ENCODE measurements at places on chromosomes 11 and 22.

- H3K4me3 ChIP-seq, result no peak overlapping the region
- no peak overlapping the region for H3K27ac ChIP-seq
- H3K36me3 ChIP-seq, result no peaks in the 10 kb centered on the region
- peak; percentile 51 for DNase-seq
- H3K27me3 ChIP-seq, result no peaks in the 10 kb centered on the region
- no peaks in the 10 kb centered on the region for H3K4me1 ChIP-seq
These were observed 86.8 kb downstream of the BMAL1 start for GRCh38 chr11:13364388-13364787.

DNA sequence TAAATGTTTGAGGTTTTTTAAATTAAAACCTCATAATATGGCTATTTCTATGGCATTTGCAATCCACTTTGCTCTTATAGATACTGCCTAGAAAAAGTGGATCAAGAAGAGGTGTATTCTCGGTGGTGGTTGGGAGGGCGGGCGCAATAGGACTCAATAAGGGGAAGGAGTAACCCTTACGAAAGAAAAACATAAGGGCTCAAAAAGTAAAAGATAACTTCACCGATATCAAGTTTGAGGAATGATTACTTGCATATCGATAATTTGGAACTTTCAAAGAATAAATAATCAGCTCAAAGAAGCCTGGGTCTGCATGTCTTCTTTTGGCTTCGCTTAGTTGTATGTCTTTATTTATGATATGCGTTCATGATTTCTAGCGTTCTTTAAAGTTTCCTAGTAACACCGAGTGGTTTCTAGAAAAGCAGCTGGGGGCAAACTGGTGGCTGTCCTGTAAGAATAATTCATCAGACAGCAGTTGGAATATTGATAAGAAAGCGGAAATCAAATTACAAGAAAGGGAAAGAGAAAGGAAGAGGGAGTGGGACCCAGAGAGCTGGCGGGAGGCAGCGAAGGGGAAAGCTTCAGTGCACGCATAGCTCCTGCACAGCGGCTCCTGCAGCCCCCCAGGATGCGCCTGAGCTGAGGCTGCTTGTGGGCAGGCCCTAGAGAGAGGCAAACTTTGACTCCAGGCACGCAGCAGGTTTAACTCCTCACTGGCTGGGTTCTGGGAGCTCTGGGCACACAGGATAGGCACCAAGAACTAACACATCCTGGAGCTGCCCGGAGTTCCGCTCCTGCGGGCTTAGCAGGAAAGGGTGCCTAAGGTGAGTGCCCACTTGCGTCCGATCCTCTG, 9.1 kb upstream of the FLI1 start:
- DNase-seq, result no peak
- H3K4me1 ChIP-seq, result no peaks in the 10 kb centered on the region
- no peak overlapping the region for H3K27ac ChIP-seq
- no peaks in the 10 kb centered on the region for H3K36me3 ChIP-seq
- peaks cover 94% of the 10 kb centered on the region for H3K27me3 ChIP-seq
- H3K4me3 ChIP-seq, result no peak overlapping the region

DNA sequence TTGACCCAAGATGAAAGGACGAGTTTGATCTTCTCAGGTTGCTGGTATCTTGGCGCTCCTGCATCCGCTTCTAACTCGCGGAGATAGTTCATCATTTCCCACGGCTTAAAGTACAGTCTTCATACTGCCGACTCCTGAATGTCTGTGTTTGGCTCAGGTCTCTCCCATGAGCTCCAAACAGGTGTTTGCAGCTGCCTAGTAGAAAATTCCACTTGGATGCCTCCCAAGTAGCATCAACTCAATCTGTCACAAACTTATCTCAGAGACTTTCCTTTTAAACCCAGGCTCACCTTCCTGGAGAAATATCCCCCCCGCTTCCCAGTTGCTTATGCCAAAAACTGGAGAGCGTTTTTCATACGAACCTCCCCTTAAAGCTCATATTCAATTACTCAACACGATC, 986.5 kb downstream of the TBC1D22A start:
- no peak overlapping the region for H3K4me3 ChIP-seq
- H3K36me3 ChIP-seq, result no peaks in the 10 kb centered on the region
- no peak overlapping the region for H3K27ac ChIP-seq
- H3K4me1 ChIP-seq, result no peaks in the 10 kb centered on the region

GRCh38 chr11:62850911-62851806, 11.8 kb upstream of the WDR74 start:
- H3K36me3 ChIP-seq, result peaks cover 42% of the 10 kb centered on the region
- peak overlapping the region; percentile 9 for H3K27ac ChIP-seq
- no peaks in the 10 kb centered on the region for H3K27me3 ChIP-seq
- H3K4me3 ChIP-seq, result no peak overlapping the region

GRCh38 chr22:29820961-29821290, 17.1 kb downstream of the ASCC2 start:
- no peaks in the 10 kb centered on the region for H3K4me1 ChIP-seq
- H3K27ac ChIP-seq, result no peak overlapping the region
- H3K4me3 ChIP-seq, result no peak overlapping the region

- H3K4me3 ChIP-seq, result no peak overlapping the region
- H3K36me3 ChIP-seq, result peaks cover 50% of the 10 kb centered on the region
- no peaks in the 10 kb centered on the region for H3K27me3 ChIP-seq
- DNase-seq, result no peak
- peaks cover 24% of the 10 kb centered on the region for H3K4me1 ChIP-seq
- no peak overlapping the region for H3K27ac ChIP-seq
These were observed 72.6 kb downstream of the MYEOV start for GRCh38 chr11:69366591-69366990.

DNA sequence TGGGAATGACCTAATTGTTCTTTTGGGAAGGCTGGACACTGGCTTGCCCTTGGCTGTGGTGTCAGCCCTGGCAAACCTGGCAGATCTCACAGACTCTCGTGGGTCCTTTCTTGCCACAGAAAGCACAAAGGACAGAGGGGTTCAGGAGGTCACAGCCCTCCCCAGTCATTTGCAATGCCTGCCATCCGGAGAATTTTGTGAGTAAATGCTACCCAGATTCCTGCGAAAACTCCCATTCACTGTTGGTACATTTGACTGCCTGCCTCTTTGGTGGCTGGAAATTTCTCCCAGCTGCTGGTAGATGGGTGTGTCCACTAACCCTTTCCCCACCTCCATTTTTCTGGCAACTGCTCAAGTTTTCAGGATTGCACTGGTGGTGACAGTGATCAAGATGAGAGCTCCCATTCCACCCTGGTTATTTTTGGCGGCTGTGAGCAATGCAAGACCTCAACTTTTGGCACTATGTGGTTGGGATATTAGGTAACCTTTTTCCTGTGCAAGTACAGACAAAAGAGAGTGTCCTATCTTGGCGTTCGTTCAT, 155.7 kb downstream of the NAV2 start:
- no peaks in the 10 kb centered on the region for H3K4me1 ChIP-seq
- no peak overlapping the region for H3K27ac ChIP-seq
- H3K4me3 ChIP-seq, result no peak overlapping the region
- no peaks in the 10 kb centered on the region for H3K36me3 ChIP-seq

DNA sequence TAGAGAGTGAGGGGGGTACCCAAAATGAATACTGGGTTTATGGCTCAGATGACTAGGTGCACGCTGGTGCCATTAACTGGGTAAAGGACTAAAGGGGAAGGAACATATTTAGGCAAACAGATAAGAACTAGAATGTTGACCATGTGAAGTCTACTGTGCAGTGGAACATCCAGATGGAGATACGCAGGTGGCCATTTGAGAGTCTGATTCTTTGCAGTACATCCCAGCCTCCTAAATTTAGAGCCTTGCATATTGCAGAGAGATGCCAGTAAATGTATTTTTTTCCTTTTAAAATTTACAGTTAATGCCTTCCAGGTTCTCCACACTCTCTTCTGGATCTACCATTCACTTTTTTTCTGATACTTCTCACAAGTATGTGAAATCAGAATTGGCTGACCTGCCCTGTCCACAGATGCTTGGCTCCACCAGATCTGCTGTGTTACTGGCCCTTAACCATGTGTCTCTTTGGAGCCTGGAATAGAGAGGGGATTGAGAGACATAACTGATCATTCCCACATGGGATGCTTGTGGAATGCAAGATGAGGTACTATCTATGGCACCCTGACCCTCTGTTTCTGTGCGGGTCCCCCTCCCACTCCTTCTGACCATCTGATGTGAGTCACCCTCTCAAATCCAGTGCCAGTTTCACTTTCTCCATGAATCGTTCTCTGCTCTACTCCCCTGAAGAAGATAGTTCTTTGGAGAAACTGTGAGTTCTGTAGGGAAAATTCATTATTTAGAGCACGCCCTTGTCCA, 77.0 kb upstream of the NCAM1 start:
- no peak overlapping the region for H3K4me3 ChIP-seq
- H3K4me1 ChIP-seq, result peaks cover 12% of the 10 kb centered on the region
- no peak for DNase-seq
- no peaks in the 10 kb centered on the region for H3K36me3 ChIP-seq
- H3K27me3 ChIP-seq, result no peaks in the 10 kb centered on the region
- no peak overlapping the region for H3K27ac ChIP-seq

DNA sequence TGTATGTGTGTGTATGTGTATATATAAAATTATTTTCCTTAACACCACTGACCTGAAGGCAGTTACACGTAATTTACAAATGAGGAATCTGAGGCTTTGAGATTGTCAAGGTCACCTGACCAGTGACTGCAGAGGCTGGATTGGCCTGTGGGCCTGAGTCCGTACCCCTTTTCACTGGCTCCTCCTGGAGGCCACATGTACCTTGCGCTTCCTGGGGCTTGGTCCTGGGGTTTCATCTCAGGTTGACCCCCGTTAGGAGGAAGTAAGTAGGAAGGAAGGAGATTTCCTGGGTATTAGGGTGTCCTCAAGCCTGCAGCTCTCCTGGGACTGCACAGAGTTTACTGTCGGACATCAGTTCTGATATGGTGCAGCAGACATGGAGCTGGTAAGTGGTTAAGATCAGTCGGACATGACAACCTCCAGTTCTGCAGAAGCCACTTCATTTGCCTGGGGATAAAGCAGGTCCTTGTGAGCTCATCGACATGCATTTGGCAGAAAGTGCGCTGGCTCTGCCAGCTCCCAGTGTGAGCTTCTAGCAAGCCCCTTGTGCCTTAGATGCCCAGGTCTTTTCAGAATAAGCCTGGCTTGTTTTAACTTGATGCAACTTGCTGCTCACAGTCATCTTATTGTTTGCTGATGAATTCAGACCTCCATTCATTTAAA, 36.6 kb downstream of the ST3GAL4 start:
- no peaks in the 10 kb centered on the region for H3K36me3 ChIP-seq
- H3K4me1 ChIP-seq, result no peaks in the 10 kb centered on the region
- H3K4me3 ChIP-seq, result no peak overlapping the region
- H3K27me3 ChIP-seq, result no peaks in the 10 kb centered on the region

DNA sequence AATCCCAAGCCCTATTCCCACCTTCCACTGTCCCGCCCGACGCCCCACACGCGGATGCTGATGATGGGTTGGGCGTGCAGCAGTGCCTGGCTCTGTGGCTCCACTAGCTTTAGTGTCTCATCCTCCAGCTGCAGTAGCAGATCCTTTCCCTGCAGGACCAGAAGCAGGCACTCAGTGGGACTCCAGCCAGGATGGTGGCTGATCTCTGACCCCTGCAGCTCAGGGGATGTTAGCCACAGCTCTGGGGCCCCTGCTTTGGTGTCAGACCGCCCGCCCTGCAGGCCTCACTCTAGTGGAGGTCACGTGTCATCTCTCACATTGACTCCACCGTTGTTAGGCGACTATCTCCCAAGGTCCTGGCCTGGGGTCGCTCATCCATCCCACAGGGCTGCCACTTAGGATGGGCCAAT, 11.8 kb downstream of the SMPD1 start:
- no peak overlapping the region for H3K27ac ChIP-seq
- H3K36me3 ChIP-seq, result peaks cover 17% of the 10 kb centered on the region
- H3K4me1 ChIP-seq, result peaks cover 16% of the 10 kb centered on the region
- H3K4me3 ChIP-seq, result no peak overlapping the region

DNA sequence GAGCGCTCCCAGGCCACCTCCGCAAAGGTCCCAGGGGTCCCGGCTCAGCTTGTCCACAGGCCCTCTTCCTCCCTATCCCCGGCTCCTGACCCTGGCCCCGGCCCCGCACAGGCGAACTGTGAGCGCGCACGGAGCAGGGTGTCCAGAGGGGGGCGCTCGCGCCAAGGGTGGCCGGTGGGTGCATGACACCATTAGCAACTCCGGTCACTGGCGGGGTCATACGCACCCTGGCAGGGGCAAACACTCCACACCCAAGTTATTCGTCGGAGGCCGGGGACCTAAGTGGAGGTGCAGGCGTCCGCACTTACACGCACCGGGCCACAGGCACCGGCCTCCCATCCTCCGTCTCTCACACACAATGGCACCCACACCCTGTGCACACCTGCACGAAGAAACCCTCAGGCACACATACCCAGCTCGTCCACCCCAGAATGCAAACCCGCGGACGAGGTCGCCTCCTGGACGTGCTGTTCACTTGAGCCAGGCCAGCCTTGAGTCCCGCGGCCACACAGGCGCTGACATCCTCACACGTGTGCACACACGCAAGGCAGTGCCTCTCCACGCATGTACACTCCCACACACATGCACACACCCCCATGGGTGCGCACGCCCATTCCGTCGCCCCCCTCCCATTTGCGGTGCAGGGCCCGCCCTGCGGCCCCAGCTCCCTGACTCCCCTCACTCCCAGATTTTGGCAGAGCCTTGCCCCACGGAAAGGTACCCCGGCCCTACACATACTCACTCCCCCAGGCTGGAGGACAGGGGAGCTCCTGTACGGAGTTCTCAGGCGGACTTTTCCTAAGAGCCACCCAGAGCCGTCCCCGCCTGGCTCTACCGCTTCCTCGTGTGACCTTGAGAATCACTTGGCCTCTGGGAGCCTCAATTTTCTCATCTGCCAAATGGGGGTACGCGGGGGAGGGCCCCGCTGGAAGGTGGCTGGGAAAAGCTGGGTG, at the start of gene RASGRP2:
TSS of gene RASGRP2 (minus strand) at position 552 of the 953 bp plus-strand sequence. CDS start 1,276 bp downstream, outside the sequence.
- no peaks in the 10 kb centered on the region for H3K36me3 ChIP-seq
- peaks cover 27% of the 10 kb centered on the region for H3K4me1 ChIP-seq
- no peak for DNase-seq
- H3K4me3 ChIP-seq, result peak within 1 kb of the TSS; percentile 58

DNA sequence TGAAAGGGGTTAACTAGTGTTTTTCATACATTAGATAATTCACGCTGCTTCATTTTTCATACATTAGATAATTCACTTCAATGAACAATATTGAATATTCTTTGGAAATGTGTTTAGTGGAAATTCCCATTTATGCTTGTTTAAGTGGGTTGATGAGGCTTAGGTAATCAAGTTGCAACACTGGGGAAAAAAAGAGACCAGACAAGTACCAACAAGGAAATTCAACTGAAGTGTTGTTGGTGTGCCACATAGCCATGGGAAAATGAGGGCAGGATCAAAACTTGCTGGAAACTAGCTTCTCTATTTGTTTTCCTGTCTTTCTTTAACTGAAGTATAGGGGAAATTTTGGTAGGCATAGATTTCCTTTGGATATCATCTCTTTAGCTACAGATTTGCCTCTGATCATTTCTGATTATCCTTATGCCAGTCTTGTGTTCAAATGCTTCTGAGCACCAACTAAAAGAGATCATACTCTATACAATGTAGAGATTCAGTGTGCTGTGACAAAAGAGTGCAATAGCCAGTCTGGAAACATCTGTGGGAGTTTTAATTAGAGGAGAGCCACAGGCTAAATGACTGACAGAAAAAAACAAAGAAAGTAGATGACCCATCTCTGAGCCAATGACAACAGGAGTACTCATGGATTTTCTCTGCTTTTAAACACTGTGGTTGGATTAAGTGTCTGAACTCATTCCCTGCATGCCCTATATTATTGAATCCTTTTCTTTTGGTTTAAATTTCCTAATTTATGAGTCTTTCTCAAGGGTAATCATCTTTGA, 67.6 kb upstream of the CTSC start:
- H3K36me3 ChIP-seq, result no peaks in the 10 kb centered on the region
- H3K27ac ChIP-seq, result no peak overlapping the region
- DNase-seq, result no peak
- H3K27me3 ChIP-seq, result no peaks in the 10 kb centered on the region

Measured in A673 (cell line).